ENCODE measurements at places on chromosomes 3 and 15.

DNA sequence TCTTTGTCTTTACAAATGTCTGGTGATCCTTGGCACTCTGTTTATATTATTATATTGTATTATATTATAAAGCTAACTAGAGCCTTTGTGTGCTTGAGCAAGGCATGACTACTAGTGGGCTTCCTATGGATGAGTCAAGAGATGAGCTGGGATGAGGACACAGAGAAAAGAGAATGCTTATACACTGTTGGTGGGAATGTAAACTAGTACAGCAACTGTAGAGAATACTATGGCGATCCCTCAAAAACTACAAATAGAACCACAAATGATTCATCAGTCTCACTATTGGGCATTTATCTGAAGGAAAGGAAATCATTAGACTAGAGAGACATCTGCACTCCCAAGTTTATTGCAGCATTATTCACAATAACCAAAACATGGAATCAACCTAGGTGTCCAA, 40.8 kb upstream of the MED12L start:
- DNase-seq, result no peak

DNA sequence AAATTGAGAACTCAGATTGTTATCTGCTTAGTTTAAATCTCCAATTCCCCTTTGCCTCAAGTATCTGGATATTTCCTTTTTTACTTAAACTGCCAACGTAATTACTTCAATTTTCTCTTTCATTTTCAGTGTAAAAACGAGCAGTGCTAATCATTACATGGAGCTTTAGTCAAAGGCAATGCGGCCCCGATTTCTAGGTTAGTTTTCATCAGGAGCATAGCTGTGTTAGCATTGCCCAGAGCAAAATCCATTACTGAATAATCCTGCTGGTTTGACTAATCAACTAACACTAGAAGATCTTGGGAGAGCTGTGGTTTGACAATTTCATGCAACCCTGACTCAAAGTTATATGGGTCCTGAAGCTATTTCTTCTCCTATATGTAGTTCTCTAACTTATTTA, 46.2 kb downstream of the ZPLD1 start:
- DNase-seq, result no peak

DNA sequence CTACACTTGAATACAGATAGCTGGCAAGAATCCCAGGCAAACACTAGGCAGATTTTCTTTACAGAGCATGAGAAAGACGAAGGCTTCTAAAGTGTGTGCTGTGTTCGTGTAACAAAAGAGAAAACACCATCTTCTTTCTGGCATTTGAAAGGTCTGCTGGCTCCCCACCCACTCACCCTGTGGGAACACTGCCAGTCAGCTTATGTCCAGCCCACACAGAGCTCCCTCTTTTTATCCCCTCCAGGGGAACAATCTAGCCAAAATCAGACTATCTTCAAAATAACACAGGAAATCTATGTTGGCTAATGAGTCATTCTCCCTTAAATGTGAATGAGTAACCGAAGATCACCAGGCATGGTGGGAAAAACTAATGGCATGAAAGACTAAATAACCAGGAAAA, 45.6 kb upstream of the PAQR5 start:
- DNase-seq, result no peak

DNA sequence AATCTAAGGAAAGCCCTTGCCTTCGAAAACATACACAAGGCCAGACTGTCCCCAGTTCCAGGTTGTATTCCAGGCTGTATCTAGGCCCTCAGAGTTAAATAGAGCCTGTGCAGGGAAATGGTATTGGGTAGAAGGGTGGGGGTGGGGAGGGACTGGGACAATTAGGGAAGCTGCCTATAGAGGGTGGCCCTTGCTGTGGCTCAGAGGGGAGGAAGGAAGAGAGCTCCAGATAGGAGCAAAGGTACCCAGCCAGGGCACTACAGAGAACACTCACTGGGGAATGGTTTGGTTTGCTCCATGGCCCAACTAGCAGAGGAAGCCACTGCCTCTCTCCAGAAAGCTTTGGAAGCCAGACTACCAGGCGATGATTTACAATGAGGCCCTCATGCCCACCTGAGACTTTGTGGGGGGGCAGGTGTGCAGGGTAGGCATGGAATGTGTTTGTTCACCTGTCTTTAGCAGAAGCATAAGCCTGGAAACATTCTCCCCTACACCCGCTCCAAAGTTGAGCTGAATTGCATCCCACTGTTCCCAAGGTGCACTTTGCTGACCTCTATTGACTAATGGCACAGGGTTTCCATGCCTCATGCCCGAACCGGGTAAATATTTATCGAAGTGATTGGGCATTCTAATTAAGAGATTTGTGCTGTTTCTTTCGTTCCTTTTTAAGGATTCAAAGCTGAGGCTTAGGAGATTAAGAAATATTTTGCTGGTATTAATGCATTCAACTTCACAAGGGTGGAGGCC, 6.3 kb upstream of the TLE3 start:
- no peak for DNase-seq

DNA sequence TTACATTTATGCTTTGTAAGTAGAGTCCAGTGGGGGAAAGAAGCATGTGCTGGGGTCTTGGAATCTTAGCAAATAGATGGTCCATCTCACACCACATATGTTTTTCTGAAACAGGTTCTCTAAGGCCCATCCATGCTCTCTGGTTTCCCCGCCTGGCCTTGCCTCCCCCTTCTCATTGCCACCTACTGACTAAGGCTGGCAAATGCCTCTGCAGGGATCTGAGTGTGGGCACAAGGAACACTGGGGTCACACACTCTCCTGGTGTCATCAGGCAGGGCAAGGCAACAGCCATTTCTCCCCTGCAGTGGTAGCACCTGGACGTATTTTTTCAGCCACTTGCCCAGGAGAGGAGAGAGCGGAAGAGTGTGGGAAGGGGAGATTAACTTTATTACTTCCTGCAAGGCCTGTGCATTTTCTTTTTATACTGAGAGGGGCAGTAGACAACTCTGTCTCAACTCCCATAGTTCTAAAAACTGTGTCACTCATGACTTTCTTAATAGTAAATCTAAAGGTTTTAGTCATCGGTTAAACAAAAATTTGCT, 804.2 kb upstream of the NECTIN3 start:
- no peak for DNase-seq

DNA sequence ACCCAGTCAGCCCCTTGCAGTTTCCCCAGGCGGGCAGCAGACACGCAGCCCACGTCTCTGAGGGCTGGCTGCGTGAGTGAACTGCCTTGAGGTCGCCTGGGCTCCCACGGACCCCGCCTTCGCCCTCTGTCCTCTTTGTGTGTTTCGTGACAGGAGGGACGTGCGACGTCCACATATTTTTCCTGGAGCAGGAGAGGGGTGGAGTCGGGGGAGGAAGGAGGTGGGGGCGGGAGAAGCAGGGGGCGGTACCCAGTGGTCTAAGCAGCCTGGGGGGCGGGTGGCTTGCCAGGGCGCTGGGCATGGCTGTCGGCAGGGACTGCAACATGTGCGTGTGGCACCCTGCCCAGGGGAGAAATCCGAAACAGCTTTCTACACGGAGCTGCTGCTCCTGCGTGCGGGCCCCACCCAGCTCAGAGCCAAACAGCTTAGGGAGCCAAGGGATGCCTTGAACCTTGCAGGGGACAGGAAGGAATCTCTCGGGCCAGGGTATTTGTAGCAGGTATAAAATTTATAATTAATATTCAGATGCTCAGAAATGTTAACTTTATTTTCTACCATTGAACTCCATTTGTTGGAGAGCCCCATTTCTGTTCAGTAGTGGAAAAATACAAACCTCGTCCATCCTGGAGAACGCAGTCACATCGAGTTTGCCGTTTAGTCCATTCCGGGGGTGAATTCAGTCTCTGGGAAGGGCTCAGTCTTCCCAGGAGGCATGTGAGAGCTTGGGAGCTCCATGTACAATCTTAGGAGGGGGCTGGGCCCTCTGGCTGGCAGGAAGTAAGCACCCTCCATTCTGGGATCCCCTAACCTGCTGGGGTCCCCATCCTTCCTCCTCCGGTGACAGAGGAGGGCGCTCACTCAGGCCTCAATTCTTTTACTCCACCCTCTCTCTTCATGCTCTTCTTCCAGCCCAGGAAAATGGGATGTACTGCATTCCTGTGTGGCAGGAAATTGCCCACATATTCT, 79.1 kb upstream of the MEF2A start:
- DNase-seq, result no peak

DNA sequence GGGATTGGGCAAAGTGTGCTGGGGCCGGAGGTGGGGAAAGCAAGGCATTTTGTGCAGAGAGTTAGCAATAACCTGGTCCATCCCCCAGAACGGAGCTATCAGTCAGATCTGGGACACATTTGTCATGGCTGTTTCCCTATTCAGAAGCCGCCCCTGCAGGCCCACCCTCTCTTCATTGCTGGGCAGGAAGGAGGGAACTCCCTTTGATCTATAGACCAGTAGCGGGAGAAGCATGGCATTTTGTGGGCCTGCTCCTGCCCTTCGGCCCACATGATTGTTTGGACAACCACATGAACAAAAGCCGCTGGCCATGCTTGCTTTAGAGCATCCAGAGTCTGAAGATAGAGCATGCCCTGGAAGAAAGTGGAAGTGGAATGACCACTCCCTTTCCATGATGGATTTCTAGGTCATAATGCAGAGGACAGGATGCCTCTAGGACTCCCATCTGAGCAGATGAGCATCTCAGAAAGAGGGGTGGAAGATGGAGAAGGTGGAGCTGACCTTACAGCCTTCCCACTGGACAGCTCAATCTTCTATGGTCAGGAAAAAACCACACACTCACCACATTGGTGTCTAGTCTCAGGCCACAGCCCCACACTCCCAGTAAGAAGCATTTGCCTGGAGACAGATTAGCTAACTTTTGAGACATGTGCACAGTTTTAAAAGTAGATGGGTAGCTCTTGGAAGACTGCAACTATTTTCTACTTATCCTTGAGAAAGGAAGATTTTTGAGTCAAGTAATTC, 11.9 kb upstream of the LRTM1 start:
- no peak for DNase-seq

DNA sequence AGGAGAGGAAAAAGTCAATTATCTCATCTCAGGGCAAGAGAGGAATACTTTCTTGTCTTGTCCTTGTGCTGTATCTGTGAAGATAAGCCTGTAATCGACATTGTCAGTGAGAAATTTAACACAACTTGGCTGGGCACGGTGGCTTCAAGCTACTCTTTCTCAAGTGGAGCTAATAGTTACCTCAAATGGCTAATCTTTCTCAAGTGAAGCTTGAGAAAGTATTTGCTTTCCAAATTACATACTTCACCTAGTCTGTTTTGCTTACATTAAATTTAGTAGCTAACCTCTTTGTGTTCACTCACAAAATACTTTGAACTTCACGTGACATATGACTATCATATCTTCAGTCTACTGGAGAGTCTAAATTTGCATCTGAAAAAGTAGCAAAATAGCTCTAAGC, 48.3 kb upstream of the B3GALNT1 start:
- no peak for DNase-seq

- DNase-seq, result no peak
Observed at GRCh38 chr3:25287291-25287884, 140.7 kb upstream of the RARB start.

- DNase-seq, result no peak
Observed at GRCh38 chr3:65170390-65171042, 482.7 kb upstream of the ADAMTS9 start.

- DNase-seq, result no peak
Observed at GRCh38 chr15:41918506-41919126, 24.8 kb upstream of the SPTBN5 start.

DNA sequence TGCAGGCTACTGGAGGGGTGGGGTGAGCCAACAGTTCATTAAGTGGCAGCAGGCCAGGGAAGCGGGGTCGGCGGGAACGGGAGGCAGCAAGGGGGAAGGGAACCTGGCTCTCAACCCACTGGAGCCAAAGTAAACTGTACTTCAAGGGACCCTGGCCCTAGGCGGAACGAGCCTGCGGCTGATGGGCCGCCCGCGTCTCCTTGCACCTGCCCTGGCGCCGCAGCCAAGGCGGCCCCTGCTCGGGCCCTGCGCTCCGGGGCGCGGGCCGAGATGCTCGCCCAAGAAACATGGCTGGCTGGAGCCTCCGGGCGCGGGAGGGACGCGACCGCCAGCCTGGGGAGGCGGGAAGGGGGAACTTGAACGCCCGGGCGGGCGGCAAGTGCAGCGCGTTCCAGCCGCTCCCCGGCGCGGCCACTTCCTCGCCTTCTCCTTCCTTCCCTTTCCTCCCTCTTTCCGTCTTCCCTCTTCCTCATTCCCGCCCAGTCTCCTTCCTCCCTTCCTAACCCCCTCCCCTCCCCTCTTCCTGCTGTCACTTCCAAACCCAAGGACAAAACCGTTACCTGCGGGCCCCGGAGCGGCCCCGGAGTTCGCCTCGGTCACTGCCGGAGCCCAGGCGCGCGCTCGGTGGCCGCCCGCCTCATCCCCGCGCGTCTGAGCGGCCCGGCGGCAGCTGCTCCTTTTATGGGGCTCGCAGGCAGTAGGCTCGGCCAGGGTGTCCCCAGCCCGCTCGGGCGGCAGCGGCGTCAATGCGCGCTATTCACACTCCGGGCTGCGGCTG, 489.7 kb downstream of the MAGI1 start:
- no peak for DNase-seq

DNA sequence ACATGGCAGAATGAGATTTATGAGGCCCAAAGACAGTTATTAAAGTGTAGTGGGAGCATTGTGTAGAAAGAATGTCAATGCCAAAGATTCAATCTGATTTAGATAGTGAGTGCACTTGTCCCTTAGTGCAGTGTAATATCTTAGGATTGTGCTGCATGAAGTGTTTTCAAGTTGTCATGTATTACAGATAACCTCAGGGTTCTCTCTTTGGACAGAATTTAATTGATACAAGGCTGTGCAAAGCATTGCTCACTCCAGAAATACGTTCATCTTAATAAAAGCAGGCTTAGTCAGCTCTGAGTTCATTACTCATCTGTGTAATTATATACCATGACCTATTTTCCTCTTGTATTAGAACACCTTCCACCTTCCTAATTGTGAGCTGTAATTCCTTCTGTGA, 16.0 kb upstream of the GPR171 start:
- DNase-seq, result no peak

- no peak for DNase-seq
Observed at GRCh38 chr3:161043336-161044035, 61.7 kb downstream of the B3GALNT1 start.

GRCh38 chr3:156787926-156788663, 38.1 kb upstream of the LEKR1 start:
- DNase-seq, result peak; percentile 1

DNA sequence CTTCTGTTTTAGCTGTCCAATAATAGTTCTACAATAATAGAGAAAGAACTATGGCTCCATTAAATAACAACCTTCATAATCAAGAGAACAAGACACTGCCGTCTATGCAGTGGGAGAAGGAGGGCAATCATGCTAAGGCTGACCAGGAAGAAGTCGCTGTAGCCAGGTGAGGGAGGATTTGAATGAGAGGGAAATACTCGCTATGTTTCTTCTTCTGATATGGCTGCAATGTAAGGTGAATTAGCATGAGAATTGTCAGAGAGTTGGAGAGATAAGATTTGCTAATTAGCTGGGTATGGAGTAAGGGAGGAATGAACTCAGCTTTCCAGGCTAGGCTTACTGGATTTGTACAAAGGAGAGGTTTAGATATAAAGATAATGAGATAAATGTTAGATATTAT, 555.4 kb upstream of the ZNF385D start:
- DNase-seq, result no peak

GRCh38 chr3:49018707-49019006, 277 bp upstream of the DALRD3 start:
- no peak for DNase-seq

GRCh38 chr3:96991800-96992365, 177.5 kb downstream of the EPHA6 start:
- no peak for DNase-seq

GRCh38 chr15:52559575-52559974, 9.3 kb downstream of the ARPP19 start:
- peak; percentile 33 for DNase-seq
